ENCODE measurements at places on chromosomes 16 and 17.

- peak; percentile 89 for DNase-seq
Observed at GRCh38 chr16:82062645-82063058, 27.6 kb downstream of the HSD17B2 start.

DNA sequence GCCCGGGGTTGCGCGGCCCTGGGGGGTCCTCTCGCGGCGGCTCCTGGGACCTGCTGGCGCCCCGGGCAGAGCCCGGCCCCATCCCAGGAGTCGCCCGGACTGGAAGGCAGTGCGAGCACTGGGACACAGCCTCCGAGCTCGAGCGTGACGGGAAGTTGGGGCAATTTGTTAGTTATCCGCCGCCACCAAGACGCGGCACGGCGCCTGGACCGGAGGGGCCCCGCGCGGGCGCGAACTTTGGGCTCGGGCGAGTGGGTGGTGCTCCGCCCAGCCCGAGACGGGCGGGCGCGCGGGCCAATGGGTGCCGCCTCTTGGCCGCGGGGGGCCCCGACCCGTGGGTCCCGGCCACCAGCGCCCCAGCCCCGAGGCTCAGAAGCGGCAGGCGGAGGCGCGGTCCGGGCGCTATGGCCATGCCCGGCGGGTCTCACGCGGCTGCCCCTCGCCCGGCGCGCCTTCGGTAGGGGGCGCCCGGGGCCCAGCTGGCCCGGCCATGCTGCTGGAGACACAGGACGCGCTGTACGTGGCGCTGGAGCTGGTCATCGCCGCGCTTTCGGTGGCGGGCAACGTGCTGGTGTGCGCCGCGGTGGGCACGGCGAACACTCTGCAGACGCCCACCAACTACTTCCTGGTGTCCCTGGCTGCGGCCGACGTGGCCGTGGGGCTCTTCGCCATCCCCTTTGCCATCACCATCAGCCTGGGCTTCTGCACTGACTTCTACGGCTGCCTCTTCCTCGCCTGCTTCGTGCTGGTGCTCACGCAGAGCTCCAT, at the start of gene ADORA2B:
TSS of gene ADORA2B (plus strand) at position 372 of the 768 bp plus-strand sequence. CDS start at position 491, 119 bp downstream.
- DNase-seq = peak; percentile 74

DNA sequence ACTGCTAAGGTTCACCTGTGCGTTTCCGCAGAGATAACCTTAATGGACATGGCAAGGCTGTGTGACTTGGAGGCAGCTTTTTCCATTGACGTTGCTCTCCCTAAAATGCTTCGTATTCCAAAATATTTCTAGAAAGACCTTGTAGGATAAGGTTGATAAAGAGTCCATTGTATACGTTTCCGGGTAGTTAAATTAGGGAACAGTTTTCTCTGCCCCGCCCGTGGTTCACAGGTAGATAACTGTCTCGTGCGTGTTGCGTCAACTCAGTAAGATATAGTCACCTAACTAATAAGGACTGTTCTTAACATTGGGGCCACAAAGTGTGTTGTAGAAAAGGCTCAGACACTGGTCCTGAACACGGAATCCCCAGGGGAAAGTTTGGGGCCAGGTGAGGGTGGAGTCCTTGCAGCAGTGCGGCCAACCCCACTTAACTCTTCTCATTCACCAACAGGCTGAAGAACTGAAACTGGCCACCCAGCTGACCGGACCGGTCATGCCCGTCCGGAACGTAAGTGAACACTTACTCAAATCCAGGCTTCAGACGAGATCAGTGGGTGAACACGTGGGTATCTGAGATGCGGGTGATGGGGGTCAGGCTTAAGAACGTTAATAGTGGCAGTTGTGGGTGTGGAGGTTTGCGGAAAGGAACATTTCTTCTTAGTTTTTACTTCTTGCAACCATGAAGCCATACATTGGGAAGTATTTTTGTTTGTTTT, 1.6 kb downstream of the RPL13 start:
- no peak for DNase-seq

GRCh38 chr17:72426948-72427760, 306.3 kb downstream of the SOX9 start:
- DNase-seq = no peak

DNA sequence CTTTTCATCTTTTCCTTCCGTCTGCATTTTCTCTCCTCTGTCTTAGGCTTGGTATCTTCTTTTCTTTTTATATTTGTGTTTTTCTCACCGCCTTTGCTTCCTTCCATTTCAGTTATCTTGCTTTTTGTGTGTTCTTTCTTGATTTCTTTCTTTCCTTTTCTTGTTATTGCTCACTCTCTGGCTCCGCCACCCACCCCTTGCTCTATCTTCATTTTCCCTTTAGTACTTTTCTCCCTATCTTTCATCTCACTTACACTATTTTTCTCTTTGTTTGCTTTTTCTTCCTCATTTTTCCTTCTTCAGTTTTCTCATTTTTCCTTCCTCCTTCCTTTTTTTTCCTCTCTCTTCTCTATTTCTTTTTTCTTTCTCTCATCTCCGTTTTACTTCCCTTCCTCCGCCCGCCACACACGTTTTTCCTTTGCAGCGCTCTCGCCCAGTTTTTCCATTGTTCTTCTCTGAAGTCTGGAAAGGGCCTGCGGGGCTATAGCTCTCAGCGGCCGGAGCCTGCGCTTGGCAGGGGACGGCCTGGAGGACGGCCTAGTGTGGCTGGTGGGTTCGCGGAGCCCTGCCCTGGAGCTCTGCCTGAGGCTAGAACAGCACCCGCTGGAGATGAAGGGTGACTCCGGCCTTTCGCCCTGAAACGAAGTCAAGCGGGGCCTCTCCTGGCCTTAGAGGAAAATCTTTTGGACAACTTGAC, 5.2 kb upstream of the HOXB13 start:
- DNase-seq = no peak

DNA sequence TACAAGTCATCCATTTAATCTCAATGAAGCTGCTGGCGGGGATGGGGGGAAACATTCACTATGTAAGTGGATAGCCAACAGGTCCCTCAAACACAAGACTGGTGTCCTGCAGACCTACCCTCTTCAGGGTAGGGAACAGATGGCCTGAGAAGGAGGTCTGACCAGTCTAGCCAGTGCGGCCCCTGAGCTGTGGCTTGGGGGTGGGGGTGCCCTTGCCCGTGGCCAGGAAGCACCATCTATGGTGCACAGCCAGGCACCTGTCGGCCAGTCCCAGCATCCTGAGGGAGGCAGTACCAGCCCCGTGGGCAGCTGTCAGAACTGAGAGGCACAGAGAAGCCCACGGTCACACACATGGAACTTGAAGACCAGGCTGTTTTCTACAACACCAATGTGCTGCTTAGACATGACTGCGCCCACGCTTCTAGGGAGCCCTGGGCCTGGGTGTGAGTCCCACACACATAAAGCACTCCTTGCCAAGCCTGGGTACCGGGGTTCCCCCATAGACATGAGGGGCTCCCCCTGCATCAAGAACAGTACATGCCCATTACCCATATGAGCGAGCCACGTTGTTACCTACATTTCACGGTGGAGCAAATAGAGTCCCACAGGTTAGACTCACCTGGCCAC, 40.9 kb downstream of the RMI2 start:
- no peak for DNase-seq

GRCh38 chr17:68239632-68240366, 8.0 kb upstream of the AMZ2 start:
- no peak for DNase-seq

DNA sequence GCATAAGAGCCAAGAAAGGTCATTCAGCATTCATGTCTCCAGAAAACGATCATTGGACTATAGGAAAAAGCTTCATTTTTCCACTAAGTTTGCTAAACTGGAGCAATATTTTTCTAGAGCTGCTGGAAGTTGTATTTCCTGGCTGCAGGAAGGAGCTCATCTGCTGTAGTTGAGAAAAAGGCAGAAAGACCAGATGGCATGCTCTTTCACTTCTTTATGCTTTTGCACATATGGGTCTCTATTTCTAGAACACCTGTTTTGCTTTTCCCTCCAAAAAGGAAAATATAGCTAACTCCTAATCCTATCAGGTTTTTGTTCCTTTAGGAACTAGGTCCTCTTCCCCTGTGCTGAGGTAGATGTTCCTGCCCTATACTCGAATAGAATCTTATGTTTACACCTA, 61.9 kb upstream of the HLF start:
- DNase-seq = no peak

GRCh38 chr17:8447799-8448198, 12.1 kb downstream of the NDEL1 start:
- no peak for DNase-seq

- no peak for DNase-seq
Observed at GRCh38 chr17:39755554-39756379, 18.0 kb downstream of the GRB7 start.

GRCh38 chr16:59586331-59586730, 852.2 kb upstream of the GOT2 start:
- DNase-seq = no peak

All from HCEC 1CT (cell line).